Chondrocyte (in vitro differentiated cells): ENCODE measurements at places on chromosomes 16 and 17. TPM values are rescaled to one million over a fixed set of nuclear protein-coding genes. Genes with fewer than 3 reads are reported as not detected.

GRCh38 chr17:81396278-81396721, 1.0 kb downstream of the BAHCC1 start:
- no peak for DNase-seq

GRCh38 chr16:50293994-50294855, 27.9 kb downstream of the ADCY7 start:
- peak; percentile 65 for DNase-seq

- DNase-seq = no peak
Measured at GRCh38 chr17:68599552-68600066, 1.6 kb downstream of the FAM20A start.

- DNase-seq = peak; percentile 50
Measured at GRCh38 chr17:50034498-50035364, 21.2 kb upstream of the ITGA3 start.

The CAPN15 gene
- 28.8 to 32.0 TPM (median 29.7 TPM) in 3 replicates for total RNA-seq

The HIGD1B gene
- total RNA-seq = 0.82 to 0.97 TPM in 2 of 3 replicates, not detected in the other
